ENCODE measurements at places on chromosomes 6 and 20.
A peak's percentile ranks its signal among the peaks of the same experiment; 100 is the strongest.

DNA sequence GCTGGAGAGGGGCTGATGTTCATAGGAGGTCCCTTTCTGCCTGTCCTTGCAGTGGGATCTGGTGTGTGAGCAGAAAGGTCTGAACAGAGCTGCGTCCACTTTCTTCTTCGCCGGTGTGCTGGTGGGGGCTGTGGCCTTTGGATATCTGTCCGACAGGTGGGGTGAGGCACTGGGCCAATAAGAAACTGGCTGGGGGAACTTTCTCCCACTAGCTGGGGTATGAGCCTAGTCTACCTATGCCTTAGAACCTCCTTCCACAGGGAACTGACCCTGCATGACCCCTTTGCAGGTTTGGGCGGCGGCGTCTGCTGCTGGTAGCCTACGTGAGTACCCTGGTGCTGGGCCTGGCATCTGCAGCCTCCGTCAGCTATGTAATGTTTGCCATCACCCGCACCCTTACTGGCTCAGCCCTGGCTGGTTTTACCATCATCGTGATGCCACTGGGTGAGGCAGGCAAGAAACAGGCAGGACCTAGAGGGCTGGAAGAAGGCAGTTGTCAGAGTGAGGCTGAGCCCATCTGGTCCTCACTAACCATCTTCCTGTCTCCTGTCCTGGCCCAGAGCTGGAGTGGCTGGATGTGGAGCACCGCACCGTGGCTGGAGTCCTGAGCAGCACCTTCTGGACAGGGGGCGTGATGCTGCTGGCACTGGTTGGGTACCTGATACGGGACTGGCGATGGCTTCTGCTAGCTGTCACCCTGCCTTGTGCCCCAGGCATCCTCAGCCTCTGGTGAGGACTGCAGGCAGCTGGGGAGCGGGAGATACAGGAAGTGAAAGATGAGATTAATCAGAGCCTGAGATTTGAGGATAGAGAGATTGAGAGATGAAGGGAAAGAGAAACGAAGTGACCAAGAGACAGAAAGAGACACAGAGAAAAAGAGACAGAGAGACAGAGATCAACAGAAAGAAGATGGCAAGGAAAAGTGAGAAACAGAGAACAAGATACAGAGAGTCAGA is 1.6 kb downstream of the SLC22A7 start:
- peak; percentile 9 for DNase-seq

DNA sequence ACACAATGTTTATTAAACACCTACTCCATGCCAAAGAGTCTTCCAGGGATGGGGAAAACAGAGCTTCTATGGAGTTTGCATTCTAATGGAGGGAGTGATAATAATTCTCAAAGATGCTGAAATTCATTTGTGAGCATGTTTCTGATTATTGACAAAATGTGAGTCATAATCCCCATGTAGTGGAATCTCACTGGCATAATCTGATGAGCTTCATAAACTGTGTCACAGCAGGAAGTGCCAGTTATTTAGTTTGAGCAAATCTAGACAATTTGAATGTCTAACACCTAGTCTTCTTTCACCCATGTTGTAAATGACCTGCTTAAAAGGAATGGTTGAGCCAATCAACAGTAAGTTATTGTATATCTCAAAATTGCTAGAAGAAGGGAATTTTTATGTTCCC is 95.1 kb downstream of the KCNQ5 start:
- DNase-seq = no peak

DNA sequence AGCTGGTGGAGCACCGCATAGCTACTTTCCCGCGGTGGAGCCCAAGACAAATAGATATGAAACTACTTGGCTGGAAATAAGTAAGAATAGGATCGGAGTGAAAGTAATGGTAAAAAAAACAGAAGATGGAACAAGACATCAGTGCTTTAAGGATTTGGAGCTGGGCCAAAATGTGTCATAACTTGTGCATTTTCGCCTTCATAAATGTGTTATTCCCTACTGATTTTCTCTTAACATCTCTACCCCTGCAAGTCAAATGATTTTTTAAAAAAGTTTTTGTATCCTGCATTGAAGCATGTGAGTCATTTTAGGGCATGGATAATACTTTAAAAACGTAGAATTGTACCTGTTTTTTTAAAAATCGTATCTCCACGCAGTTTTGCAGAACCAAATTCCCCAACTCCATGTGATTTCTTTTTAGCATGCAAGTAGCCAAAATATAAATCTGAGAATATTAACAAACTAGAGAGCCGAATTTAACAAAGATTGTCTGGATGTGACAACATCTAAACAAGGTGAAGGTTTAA is 882 bp upstream of the FAM184A start:
- no peak for DNase-seq

GRCh38 chr6:43718387-43719105 is 31.0 kb upstream of the MRPS18A start:
- DNase-seq = no peak

GRCh38 chr20:57966620-57967019 is 256.8 kb upstream of the PMEPA1 start:
- no peak for DNase-seq

GRCh38 chr6:5308066-5308465 is 46.8 kb downstream of the FARS2 start:
- DNase-seq = no peak

- no peak for DNase-seq
Measured at GRCh38 chr6:84652356-84653026, 111.9 kb downstream of the TBX18 start.

GRCh38 chr6:139154881-139155547 is 20.1 kb downstream of the HECA start:
- no peak for DNase-seq

- no peak for DNase-seq
Measured at GRCh38 chr20:60219984-60220562, 261.9 kb downstream of the CDH26 start.

DNA sequence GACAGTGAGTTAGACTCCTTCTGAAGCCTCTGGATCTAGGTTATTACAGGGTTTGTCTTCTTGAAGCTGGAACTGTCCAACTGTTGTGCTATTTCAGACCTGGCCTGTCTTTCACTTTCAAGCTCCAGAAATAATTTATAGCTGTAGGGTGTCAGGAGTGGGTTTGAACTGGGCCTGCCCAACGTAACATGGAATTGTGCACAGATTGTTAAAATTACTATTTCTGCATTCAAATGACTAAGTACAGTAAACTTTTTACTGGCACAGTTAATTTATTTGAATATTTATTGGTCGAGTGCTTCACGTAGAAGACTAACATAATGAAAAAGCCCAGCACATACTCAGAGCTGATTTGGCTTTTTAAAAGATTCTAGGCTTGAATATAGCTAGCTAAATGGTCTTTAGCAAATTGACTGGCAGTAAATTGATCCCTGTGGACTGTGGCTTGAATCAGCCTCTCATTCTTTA is 74.3 kb downstream of the ARID1B start:
- DNase-seq = no peak

- no peak for DNase-seq
Measured at GRCh38 chr6:38336922-38337321, 302.8 kb downstream of the BTBD9 start.

DNA sequence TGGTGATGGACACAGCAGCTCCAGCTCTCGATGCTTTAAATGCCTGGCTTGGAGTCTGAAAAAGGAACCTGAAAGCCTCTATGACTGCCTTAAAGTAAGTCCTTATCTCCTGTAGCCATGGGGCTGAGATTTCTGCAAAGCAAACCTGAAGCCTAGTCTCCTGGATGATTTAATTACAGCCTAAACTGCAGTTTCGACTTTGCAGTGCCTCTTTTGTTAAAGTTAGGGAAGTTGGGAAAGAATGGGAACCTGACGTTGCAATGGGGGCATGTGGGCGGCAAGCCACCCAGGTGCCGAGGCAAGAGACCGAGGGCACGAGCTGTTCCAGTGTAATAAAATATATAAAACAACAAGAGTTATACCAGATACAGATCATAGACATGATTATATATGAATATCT is 11.7 kb upstream of the TCFL5 start:
- no peak for DNase-seq

- peak; percentile 70 for DNase-seq
Measured at GRCh38 chr6:57221191-57221935, 744 bp downstream of the RAB23 start.

DNA sequence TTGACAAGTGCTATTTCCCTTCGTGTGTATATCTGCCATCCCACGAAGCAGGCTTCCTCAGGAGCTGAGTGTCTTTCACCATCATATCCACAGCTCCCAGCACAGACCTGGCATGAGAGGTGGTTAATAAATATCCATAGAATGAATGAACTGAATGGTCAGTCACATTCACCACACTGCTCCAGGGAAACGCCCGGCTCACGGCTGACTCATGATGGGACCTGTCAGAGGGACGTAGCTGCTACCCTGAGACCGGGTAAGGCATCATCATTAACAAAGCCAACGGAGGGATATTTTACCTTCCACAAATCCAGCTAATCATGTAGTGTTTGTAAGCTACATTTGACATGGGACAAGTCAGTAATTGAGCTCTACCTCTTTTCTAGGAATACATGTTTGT is 12.5 kb downstream of the AGPAT4 start:
- DNase-seq = no peak

GRCh38 chr20:58889798-58890517 is 37.4 kb downstream of the GNAS start:
- DNase-seq = peak; percentile 48
